ENCODE measurements at places on chromosomes 12 and 14.
A peak's percentile ranks its signal among the peaks of the same experiment; 100 is the strongest.

GRCh38 chr12:80170915-80171314 lies 71.6 kb downstream of the OTOGL start:
- DNase-seq: no peak

GRCh38 chr14:27881646-27882045 lies 884.9 kb upstream of the FOXG1 start:
- no peak for DNase-seq

DNA sequence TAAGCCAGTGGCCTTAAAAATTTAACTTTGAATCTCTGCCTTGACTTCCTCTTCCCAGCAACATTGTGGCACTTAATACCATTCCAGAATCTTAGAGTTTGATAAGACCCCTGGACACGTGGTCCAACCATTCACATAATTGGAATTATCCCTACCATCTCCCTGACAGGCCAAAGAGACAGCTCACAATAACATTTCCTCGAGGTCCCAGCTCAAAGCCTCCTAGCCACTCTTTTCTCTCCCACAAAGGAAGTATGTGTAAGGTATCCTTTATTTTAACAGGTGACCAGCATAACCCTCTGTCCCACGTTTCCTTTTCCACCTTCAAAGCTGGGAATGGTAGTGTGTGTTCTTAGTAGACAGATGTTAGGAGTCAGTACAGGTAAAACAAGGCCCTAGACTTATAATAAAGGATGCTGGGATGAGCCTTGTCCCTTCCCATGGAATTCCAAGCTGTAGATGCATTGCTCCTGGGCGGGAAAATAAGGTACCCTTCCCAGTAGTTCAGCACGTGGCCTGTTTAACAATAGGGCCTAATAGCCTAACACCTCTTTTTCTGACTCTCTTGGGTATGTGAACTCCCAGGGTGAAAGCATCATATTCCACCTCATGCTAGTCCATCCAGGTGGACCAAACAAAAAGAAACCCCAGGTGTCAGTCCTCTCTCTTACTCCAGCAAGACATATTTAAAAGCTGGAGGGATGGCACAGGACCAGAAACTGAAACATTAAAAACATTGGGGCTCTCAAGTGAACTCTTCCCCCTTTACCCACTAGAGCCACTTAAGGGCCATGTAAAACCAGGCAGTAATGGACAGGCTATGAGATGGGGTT lies 37.5 kb upstream of the COL2A1 start:
- DNase-seq: no peak

DNA sequence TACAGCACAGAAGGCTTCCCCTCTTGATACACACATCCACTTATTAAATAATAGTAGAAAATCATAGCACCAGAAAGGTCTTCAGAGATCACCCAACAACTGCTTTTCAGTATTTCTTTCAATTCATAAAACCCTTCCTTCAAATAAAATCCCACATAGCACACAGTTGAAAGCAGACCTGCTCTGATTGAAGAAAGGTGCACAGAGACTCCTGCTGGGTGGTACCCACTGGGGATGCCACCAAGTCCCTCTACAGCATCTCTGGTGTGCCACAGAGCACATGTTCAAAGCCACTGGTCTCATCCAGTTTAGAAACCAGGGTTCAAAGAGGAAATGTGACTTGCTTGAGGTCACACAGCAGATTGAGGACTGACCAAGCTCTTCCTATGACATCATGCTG lies 427.5 kb downstream of the BCL11B start:
- peak; percentile 12 for DNase-seq

DNA sequence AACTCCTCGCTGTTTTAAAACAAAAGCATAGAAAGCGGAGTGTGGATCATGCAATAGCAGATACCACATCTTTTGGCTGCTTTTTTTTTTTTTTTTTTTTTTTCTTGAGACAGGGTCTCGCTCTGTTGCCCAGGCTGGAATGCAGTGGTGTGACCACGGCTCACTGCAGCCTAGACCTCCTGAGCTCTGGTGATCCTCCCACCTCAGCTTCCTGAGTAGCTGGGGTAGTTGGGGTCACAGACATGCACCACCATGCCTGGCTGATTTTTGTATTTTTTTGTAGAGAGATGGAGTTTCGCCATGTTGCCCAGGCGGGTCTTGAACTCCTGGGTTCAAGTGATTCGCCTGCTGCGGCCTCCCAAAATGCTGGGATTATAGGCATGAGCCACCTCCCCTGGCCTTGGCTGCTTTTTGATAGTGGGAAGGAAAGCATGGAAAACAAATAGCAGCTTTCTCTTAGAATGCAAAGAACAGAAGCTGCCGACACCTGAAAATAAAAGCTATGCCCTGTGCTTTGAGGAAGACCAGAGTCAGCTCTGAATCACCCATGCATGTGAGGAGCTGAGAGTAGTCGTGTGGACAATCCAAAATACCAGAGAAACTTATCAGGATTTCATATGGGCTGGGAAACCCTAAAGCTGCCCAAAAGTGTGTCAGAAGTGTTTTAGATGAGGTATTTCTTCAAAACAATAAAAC lies 3.6 kb upstream of the ELK3 start:
- no peak for DNase-seq

DNA sequence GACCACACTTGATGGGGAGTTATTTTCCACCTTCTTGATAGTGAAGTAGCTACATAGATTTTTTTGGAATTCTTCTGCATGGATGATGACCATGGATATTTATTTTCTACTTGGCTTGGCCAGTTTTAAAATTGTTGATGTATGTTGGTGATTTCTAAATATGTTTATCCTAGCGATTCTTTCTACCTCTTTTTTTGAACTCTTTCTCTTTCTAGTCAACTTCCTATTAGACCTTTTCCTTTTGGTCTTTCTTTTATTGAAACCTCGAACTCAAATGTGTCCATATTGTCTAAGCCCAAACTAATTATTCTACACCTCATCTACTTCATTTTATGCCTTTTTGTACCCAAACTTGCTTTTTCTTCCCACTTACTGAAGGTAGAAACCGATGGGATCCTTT lies 37.0 kb downstream of the CCDC91 start:
- no peak for DNase-seq

DNA sequence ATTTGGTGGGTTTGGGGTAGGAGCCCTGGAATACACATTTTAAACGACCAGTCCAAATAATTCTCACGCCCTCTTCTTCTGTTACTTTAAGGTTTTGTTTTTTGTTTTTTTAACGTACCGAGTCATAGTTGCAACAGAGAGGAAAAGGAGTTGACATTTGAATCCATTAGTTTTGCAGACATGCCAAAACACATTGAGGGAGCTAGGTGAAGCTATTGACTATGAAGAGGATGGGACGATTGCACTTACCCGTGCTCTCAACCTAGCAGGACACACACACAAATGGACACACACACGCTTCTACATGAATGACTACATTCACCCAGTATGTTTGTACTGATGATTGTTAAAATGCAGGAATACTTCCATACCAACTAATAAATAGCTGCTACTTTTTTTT lies 54.3 kb upstream of the CIT start:
- DNase-seq: no peak

GRCh38 chr14:23577710-23578392 lies 739 bp downstream of the JPH4 start:
- DNase-seq: no peak

DNA sequence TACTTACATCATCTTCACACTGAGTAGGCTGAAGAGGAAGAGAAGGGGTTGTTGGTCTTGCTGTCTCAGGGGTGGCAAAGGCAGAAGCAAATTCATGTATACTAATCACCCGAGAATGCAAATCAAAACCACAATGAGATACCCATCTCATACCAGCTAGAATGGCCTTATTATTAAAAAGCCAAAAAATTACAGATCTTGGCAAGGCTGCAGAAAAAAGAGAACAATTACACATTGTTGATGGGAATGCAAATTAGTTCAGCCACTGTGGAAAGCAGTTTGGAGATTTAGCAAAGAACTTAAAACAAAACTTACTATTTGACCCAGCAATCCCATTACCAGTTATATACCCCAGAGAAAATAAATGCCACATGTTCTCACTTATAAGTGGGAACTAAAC lies 154.9 kb downstream of the SEC23A start:
- no peak for DNase-seq

- DNase-seq: peak; percentile 79
Observed at GRCh38 chr14:49692811-49693734, at the start of gene KLHDC1. Gene KLHDC1 (plus strand): TSS chr14:49693120. CDS start chr14:49693195, 75 bp downstream.

DNA sequence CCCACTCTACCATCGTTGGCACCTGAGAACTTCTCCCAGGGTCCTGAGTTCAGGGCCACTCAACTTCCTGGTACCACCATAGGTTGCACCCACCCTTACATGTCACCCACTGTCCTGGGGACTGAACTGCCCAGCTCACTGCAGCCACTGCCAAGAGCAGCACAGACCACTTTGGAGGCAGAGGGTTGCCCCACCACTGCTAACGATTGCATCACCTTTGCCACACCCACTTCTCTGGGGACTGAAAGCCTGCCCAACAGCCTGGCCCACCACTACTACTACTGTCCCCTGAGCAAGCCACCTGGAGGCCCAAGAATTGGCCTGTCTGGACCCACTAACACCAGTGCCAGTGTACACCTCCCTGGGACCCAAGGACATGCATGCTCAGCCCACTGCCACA lies 27.6 kb downstream of the CACNA2D4 start:
- no peak for DNase-seq

GRCh38 chr12:5071496-5071895 lies 27.8 kb downstream of the KCNA5 start:
- DNase-seq: no peak

DNA sequence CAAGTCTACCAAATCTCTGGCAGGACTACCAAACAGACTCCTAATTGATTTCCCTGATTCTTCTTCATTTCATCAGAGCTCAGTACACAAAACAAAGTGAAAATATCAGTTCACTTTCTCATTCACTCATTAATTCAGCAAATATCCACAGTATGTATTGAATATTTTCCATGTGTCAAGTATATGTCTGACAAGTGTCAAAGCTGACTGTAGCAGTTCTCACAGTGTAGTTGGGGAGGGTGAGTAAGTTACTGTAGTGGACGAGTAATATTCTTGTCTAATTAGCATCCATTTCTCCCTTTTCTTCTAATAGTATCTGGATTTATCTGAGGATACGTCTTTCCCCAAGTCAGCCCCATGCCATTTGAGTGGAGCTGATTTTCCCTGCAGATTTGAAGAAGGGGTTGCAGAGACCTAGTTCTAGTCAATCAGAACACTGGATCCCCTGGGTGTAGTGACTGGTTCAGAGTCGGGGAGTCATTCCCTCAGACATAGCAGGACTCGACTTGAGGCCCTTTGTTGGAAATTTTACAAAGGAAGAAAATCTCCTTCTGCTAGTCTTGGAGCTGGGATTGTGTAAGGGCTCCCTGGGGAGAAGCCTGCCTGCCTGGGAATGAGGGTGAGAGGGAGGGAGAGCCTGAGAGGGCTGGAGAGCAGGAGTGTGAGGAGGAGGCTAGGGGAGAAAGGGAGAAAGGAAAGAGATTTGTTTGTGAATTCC lies 51.4 kb downstream of the GRIP1 start:
- no peak for DNase-seq

DNA sequence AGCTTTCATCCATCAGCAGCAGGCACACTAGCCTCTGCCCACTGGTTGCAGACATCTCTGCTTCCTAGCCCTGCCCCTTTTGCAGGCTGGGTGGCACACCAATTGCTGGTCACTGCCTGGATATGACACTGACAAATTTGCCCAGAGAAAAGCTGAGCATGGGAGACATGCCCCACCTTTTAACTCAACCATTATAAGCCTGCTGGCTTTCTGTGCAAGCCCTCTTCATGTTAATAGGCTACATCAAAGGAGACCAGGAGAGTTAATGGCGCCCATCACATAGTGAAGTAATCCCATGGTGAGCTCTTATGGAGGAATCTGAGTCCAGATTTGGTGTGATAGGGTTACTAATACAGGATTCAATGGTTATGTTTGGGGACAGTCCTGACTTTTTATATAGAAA lies 139.2 kb downstream of the KICS2 start:
- no peak for DNase-seq

DNA sequence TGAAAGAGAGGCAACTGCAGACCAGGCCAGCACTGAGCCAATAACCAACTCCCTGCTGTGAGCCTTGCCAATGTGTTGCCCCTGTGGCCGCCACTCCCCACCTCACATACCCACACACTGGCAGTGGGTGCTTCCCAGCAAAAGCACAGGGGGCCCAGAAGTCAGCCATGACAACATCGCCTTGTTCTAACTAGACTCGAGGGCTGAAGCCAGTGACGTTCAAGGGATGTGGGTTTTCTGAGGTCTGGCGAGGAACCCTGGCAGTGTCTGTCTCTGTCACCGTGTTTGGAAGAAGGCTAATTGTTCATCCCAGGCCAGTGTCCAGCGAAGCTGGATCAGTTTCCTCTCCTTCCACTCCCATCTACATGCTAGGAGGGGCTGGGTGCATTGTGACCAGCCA lies 311.8 kb upstream of the AMIGO2 start:
- DNase-seq: no peak

DNA sequence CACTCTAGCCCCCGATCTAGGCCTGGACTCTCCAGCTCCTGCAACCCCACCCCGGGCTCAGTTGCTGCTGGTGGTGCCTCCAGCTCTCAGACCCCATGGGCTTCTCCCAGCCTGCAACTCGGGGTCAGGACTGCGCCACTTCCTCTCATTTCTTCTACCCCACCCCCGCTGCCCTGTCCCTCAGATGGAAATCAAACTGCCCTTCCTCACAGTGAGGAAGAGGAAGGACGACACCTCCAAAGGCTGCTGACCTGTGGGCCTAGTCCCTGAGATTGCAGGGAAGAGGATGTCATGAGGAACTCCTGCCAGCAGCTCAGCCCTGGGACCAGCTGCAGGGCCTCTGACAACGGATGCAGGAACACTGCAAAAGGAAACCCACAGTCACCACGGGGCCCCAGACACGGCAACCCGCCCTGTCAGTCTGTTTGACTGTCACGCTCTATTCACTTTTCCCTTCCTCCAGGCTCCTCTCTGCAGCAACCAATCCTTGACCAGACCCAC lies 29.3 kb upstream of the PNMA1 start:
- peak; percentile 86 for DNase-seq

DNA sequence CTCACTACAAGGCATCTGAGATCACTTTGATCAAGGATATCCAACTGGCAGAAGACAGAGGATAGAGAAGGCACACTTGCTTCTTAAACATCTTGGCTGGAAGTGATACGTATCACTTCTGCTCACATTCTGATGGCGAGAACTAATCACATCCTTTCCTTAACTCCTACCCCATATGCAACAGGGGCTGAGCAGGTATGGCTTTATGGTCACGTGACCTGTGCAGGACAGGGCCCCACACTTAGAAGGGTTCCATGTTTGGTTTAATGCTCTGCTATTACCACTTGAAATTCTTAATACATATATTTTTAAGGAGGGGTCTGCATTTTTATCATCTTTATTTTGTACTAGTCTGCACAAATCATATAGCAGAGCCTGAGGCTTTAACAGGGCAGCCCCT lies 177.3 kb downstream of the SLC15A5 start:
- no peak for DNase-seq

- no peak for DNase-seq
Observed at GRCh38 chr14:71597287-71597920, 334.8 kb upstream of the RGS6 start.

DNA sequence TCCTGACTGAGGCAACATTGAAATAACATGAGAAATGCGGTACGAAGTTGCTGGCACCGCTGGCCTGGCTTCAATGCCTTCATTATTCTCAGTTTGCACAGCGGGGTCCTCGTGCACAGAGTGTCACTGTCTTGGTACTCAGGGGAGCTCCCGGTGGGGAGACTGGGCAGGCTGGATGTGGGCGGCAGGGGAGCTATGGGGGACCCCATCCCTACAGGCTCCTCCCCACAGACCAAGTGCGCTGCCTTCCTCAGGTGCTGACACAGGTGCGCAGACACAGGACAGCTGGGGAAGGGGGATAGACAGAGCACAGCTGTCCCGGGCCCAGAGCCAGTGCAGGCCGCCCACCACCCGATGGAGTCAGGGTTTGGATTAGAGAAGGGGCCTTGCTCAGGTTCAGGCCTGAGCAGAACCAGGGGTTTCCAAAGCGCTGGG lies 270.1 kb downstream of the ADGRD1 start:
- no peak for DNase-seq

Measured in DND-41 (cell line).